KG1 (cell line): ENCODE measurements at places on chromosomes 11 and 22.
A peak's percentile ranks its signal among the peaks of the same experiment; 100 is the strongest.

GRCh38 chr11:34926831-34927132 lies 10.4 kb downstream of the PDHX start:
- DNase-seq, result no peak

DNA sequence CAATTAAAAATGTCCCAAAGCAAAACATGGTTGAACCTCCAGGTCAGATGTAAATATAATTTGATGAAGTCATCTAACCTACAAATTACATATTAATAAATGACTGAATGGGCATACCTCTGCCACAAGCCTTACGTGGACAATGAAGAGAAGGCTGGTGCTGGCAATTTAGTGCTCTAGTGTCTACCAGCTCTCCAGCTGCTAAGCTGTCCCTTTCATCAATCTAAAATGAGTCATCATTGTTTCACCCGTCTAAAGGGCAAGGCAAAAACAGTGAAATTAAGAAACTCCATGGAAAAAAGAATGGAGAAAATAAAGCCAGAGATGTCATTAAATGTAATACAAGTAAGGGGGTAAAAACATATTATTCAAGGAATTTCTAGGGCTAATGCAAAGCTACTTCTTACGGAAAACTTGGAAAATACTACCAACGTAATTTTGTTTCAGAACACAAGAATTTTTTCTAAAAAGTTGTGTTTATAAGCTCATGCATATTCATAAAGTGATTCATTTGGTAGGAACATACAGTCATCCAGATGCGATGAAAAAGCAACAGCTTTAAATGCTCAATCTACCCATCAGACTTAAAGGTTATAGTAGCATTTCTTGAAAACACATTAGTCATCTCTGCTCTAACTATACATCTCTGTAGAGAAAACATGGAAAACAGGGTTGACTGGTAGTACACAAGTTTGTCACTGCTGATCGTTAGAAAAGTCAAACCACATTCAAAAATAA lies 71.5 kb downstream of the SIK3 start:
- DNase-seq, result no peak

DNA sequence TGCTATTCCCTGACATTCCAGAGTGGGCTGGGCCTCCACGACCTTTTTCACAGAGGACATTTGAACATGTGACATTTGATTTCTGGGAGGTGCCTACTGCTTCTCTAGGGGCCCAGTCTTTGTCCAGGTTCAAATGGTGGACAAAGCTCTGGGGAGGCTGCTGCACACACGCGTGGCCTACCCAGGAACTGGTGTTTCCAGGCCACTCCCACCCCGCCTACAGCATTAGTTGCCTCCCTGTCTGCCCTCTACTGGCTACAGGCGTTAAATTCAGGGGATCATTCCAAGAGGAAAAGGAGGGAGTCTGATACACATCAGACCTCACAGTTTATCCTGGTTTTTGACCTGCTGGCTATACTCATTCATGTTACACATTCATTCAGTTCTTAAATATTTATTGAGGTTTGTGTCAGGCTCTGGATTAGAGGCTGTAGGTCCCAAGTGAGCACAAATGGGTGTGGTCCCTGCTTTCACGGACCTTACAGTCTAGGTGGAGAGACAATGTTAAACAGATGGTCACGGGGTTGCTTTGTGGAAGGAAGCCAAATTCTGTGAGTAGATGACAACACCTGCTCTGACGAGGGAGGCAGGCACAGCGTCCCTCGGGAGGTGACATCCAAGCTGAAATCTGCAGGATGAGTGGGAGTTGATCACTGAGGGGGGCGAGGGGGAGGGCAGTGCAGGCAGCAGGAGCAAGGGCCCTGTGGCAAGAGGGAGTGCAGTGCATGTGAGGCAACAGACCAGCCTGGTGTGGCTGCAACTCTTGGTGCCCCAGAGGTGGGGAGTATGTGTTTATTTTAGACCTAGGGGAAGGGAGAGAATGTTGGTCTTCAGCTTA lies 11.8 kb downstream of the TUB start:
- DNase-seq, result no peak

DNA sequence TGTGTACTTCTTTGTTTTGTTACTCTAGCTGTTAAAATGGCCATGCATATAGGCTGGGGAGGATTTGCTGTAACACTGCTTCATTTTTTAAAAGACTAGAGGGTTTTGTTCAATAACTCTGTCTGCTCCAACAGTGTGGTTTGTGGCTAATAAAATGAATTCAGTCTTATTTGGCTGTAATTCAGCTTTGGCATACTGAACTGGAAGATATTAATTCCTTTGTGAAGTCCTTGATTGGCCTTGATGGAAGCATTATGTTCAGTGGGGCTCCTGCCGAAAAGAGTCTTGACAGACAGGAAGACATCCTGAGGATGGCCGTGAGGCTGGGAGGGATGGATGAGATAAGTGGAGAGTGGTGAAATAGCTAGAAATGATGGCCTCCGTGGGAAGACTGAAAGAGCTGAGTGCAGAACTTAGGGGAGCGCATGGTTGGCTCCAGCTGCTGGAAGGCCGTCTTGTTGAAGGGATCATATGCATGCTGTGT lies 44.8 kb upstream of the MYO18B start:
- DNase-seq, result no peak

DNA sequence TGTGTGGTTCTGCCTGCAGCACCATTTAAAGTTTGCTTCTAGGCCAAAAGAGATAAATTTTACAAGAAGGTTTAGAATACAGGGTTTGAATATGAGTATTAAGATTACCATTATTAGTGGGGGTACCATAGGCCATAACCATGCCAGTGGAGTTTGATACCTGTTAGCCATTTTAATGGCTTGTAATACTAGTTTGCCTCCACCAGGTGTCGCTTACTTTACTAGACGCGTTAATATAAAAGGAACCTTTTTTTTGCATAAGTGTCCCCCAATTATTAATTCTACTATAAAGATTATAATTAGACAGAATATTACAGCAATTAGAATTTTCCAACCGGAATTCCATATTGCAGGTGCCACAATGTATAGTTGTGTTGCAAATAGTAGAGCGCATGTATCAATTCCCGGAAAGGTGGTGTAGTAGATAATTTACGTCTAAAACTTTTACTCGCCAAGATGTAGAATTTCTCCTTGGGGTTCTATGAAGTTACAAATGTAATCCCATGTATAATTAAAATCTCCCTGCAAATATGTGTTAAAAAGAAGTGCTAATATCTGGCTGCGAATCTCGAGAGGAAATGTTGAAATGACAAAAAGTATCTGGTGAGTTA lies 16.1 kb downstream of the MS4A6E start:
- peak; percentile 22 for DNase-seq

- no peak for DNase-seq
Measured at GRCh38 chr22:24011735-24012068, 598 bp downstream of the CABIN1 start.
